ENCODE measurements at places on chromosomes 7 and 10.
A peak's percentile ranks its signal among the peaks of the same experiment; 100 is the strongest.

DNA sequence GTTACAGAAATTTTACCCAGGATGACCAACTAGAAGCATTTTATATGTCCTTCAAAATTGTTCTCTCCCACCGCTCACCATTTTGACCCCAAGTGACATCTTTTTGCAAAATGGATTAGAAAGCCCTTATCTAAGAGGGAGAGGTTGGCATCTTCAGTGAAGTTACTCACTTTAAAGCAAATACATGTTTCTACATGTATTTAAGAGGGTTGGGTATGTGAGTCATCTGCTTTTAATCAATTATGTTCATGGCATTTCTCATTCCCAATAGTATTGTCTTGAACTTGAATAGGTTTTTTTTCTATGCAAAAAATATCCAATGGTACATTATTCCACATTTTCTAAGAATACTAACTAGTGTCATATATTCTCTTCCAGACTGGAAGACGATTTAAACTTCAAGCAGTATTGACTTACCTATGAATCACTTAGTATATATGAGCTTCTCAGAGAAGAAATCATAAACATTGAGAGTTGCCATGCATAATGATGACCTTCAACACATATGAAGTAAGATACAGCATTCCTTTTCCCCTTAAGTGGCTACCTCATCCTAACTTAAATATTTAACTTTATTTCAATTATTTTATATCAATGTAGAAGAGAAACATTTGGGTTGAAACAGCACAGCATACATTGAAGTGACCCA, 132.8 kb downstream of the POLR1F start:
- no peak for DNase-seq

GRCh38 chr7:149753375-149754233, 19.8 kb downstream of the ZNF467 start:
- peak; percentile 63 for DNase-seq

DNA sequence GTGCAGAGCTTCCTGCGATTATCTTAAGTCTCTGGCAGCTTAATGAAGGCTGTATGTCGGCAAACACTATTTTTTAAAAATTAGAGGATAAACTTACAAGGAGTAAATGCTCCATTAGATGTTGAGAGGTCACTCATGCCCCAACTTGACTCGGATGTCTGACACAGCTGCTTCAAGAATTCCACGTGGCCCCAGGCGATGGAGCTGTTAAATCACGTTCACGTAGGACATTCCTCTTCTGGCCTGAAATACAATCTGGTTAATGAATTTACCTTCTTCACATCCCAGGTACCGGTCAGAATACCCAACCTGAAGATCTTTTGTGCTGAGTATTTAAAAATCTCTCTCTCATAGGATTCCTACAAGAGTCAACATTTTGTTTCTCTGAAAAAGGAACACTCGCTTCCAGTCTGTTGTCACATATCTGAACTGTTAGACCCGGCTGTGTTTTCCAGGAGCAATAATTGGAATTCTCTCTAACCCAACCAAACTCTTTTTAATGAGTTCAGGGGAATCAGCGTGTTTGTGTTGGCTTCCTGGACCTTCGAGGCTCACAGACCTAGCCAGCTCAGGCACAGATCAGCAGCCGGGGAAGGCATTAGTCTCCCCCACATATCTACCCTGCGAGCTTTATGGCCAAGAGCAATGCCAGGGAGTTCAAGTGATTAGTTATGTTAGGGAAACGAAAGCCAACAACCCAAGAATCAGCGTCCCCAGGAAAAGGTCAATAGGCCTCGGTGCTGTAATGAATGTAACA, 284.9 kb downstream of the FGFR2 start:
- DNase-seq, result no peak

DNA sequence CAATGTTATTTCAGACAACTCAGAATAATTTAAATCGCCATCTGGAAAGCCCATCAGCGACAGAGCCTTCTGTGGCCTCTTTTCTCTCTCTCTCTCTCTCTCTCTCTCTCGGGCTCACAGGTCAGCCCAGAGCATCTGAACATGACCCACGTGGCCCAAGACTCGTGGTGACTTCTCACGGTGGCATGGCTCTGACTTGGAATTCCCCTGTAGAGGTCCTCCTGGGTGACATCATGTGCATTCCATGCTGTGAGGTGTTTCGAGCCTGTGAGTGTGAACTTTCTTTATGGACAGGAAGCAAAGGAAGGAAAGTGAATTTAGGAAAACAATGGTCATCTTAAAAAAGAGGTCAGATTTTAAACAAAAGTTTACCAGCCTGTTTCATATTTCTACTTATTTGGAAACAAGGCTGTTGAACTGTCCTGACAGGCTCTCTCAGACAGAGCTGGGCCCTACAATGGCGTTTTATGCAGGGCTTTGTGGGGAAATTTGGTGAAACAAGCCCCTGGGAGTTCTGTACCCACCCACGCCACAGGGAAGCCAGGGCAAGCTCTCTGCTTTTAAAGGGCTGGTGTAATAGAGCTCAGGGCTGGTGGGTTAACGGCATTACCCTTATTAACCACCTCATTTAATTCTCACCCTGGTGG, 359.7 kb upstream of the ZNF32 start:
- no peak for DNase-seq

DNA sequence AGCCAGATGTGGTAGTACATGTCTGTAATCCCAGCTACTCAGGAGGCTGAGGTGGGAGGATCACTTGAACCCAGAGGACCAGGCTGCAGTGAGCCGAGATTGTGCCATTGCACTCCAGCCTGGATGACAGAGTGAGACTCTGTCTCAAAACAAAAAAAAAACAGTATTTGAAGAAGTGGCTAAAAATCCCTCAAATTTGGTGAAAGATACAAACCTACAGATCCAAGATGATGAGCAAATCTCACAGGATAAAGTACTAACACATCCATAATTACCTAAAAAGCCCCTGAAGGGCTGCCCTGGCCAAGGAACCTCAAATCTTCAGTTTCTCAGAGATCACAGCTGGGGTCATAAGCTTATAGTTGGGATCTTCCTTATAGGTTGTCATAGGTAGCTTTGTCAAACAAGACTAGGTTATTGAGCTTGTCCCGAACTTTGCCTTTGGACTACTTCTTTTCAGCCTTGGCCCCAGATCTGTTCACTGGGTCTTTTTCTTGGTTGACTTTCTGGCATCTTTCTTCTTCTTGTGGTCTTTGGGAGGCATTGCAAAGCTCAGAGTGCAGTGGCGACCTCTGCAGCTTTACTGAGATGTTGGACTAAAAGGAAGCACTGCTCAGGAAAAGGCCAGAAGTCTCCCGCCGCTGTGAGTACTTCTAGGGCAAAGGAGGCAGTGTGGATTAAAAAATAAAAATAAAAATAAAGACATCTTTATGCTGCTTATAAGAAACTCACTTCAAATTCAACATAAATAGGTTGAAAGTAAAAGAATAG, 28.6 kb upstream of the SAR1A start:
- no peak for DNase-seq

DNA sequence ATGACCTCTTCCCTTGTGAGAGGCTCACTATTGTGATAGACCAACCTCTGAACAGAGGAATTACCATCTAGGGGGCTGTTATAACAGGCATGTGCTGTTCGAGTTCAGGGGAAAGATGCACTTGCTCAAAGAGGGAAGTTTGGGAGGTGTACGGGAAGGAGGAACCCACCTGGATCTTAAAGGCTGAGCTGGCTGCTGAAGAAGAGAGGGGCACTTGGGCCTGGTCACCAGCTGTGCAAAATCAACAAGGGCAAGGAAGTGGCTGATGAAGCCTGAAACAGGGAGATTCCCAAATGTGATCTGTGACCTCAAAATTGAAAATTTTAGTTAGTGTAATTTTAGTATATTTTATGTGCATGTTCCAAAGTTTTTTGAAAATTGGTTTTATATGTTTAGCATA, 407.2 kb downstream of the AUTS2 start:
- no peak for DNase-seq
